Activated CD4-positive, CD25-positive, alpha-beta regulatory T cell treated with anti-CD3 and anti-CD28 coated beads, Interleukin-2, amount 50 U/mL, for 24 hours (primary cell): ENCODE measurements at places on chromosomes 12 and 14.

GRCh38 chr12:49885118-49885517, 18.6 kb downstream of the FAIM2 start:
- ATAC-seq: no peak

GRCh38 chr14:76612654-76613053, 148.6 kb upstream of the VASH1 start:
- ATAC-seq: no peak

DNA sequence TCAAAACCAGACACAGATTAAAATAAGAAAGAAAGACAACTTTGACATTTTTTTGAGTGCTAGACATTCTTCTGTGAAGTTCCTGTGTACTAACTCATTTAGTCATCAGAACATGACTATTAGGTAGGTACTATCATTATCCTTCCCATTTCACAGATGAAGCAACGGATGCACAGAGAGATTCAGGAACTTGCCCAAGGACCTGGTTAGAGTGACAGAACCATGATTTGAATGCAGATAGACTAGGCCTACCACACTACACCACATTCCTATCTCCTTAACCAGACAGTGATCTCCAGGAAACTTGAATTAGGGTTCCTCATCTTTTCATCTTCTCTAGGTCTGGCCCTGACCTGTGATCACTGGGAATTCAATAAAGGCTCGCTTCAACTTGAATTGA, 54.4 kb upstream of the MED13L start:
- ATAC-seq: no peak

DNA sequence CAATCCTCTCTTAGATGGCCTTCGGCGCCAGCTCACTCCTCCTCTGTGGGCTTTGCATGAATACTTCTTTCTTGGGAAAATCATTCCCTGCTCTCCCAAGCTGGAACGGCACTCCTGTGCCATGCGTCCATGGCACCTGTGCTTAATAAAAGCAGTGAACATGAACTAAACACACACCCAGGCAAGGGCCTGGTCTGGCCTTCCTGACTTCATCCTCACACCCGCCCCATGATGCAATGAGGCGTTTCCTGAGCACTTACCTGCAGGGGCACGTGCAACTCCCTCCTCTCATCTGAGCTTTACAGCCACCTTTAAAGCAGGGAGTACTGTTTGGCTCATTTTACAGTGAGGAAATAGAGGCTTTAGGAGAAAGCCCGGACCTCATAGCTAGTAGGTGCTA, 219.8 kb downstream of the SLC41A2 start:
- no peak for ATAC-seq

GRCh38 chr14:60865378-60866127, 115.3 kb downstream of the TRMT5 start:
- ATAC-seq: no peak

DNA sequence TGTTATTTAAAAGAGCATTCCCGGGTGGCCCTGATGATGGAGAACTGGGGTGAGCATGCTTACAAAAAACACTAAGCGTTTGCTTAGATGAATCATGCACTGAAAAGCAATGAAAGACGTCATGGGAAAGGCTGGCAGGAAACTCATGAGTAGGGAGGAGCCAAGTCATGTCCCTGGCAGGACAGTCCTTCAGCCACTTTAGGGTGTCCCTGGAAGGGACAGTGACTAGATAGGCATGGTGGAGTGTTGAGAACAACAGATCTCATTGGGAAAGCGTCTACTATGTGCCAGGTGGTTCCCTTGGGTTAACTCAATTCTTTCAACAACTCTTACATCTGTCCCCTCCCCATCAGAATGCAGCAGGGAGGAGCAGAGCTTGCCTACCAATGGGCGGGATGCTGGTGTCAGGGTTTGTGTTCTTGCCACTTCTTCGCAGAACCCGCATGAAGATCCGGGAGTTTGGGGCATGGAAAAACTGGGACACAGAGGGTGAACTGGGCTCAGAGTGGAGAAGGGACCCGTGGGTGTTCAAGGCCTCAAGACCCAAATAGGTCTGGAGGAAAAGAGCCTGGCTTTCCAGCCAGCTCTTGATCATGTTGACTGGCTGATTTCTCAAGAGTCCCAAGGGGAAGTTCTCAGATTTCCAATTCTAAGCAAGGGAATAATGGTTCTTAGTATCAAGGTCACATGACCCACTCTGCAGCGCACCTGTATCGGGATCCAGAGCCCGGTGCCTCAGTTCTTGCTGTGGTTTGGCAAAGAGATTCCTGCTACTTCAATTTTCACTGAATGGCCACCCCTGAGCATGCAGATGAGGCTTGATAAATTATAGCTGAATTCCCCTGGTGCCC, 653.9 kb upstream of the TBX3 start:
- ATAC-seq: no peak

DNA sequence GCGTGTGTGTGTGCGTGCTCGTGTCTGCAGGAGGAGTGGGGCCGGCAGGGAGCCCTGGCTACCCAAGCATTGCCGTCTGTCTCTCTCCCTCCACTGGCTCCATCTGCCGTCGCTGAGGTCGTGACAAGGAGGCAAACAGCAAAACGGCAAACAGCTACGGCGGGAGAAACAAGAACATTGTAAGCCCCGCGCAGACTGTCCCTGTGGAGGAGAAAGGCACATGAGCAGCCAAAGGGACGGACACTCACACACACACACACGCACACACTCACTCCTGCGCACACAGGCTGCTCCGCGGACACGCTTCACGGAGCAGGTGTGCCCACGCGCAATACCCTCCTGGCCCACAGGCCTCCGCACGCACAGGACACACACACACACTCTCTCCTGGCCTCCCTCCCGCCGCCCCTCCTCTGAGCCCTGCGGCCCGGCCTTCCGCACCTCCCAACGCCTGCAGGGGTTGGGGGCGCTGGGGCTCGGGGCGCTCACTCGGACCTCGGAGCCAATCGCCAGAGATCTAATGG, 905 bp downstream of the CISTR start:
- peak; percentile 24 for ATAC-seq

- ATAC-seq: no peak
Observed at GRCh38 chr12:22856178-22856577, 231.2 kb downstream of the ETNK1 start.
